ENCODE measurements at places on chromosomes 1 and 21.
A peak's percentile ranks its signal among the peaks of the same experiment; 100 is the strongest.

GRCh38 chr21:38777531-38777930 is 28.2 kb upstream of the ETS2 start:
- no peak for DNase-seq

DNA sequence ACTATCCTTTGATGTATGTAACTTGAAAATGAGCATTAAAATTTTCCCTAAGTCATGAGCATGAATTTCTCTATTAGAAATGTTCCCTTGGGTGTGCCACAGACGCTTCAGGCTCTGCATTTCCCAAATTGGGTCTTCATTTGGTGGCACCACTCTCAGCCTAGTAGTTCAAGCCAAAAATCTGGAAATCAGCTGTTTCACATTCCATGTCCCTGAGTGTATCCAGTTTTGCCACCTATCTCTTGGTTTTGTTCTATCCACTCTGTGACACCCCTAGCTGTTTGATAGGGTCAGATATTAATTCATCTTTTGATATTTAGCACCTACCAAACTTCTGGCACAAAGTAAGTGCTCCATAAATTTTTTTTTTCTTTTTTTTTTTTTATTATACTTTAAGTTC is 89.5 kb upstream of the DPH5 start:
- DNase-seq, result no peak

GRCh38 chr1:219553934-219554502 is 58.9 kb downstream of the ZC3H11B start:
- DNase-seq, result no peak

GRCh38 chr1:59714966-59715365 is 99.8 kb upstream of the HOOK1 start:
- DNase-seq, result no peak

- DNase-seq, result no peak
Measured at GRCh38 chr1:84506729-84507453, 510 bp upstream of the GNG5 start.

- DNase-seq, result peak; percentile 57
Measured at GRCh38 chr1:234315091-234315541, 58.1 kb upstream of the COA6 start.

DNA sequence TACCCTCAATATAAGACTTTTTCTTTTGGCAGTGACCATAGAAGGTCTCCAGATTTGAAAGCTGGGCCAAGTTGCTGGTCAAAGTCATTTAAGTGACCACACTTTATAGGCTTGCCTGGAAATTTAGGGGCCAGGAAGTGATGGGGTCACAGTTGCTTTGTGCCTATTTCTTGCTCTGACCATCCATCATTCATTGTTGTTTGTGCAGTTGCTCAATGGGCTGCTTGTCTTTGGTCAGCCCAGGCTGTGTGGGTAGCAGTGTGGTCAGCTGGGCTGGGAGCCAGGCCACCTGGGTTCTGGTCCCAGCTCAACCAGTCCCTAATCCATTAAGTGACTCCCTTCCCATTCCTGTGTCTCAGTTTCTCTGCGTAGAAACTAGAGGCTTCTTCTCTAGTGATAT is 2.1 kb upstream of the OTUD7B start:
- DNase-seq, result no peak

GRCh38 chr1:186760446-186760845 is 68.3 kb upstream of the PLA2G4A start:
- DNase-seq, result no peak

- DNase-seq, result no peak
Measured at GRCh38 chr1:30476911-30477459, 246.4 kb downstream of the MATN1 start.

- peak; percentile 22 for DNase-seq
Measured at GRCh38 chr1:90973897-90974798, 47.7 kb downstream of the ZNF644 start.

GRCh38 chr1:36083635-36084496 is at the start of gene TEKT2:
Gene TEKT2, plus strand, starts transcription at chr1:36084094. Its CDS starts 828 bp downstream, at chr1:36084922.
- no peak for DNase-seq

DNA sequence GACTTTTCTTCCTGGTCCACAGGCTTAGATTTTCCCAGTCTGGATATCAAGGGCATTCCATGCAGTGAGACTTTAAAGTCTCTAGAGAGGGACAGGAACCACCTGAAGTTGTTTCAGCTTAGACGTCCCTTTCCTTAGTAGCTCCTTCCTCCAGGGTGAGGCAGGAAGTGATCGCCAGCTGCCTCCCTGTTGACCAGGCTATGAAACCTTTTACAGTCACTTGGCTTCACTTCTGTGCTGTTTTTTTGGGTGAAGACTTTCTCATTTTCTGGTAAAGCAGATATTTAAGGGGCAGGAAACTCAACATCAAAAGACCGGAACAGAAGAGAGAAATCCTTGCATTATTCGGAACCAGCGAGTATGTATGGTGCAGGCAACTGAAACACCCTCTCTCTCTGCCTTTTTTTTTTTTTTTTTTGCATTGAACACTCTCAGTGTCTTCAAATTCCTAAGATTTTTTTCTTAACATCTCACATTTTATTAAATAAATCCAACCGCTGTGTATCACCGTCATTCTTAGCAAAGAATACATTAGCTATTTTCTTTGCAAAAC is 234.6 kb upstream of the IRF2BP2 start:
- DNase-seq, result no peak

GRCh38 chr1:22262583-22262982 is 119.7 kb upstream of the WNT4 start:
- DNase-seq, result no peak

DNA sequence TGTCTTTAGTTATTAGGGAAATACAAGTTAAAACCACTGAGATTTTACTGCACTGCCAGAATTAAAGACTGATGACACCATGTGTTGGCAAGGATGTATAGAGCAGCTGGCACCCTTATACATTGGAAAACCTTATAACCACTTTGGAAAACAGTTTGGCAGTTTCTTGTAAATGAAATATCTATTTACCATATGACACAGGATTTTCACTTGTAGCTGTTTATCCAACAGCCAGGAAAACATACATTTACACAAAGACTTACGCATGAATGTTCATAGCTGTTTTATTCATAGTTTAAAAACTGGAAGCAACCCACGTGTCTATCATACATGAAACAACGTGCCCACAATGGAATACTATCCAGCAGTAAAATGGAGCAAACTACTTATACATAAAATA is 45.3 kb downstream of the PRRC2C start:
- no peak for DNase-seq

GRCh38 chr1:114164840-114165543 is 11.3 kb upstream of the SYT6 start:
- no peak for DNase-seq

- DNase-seq, result peak; percentile 34
Measured at GRCh38 chr1:28144203-28145135, 32.0 kb downstream of the PTAFR start.

DNA sequence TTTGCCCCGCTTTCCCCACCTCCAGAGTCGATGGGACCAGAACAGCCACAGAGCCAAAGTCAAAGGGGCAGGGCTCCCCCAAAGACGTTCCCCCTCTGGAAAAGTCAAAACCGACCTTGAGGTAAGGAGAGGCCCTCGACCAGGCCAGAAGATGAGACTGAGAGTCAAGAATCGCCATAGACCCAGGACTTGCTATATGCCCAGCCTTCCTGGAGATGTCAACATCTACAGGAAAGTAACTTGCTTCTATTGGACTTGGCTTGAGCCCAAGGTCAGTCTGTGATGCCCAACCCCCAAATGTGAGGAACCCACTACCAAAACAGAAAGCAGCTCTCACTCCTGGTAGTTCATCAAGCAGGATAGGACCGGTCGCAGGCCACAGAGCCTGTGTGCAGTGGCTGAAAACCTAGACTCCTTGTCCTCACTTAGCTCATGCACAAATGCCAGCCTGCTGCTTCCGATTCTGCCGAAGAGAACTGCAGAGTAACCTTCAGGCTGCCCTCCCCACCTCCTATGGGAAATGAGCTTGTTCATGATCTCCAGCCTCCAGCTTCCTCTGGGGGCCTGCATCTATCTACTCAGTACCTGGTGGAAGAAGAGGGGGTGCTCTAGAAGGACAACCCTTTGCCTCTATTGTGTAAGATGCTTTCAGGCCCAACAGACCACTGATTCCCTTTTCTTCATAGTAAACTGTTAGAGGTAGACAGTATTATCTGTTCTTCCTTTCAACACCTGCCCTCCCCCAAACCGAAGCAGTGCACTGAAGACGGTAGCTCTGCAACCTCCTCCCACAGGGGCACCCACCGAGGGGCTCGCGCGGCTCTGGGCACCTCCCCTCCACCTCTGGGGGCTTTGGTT is 1.4 kb downstream of the ACOT7 start:
- DNase-seq, result no peak

- no peak for DNase-seq
Measured at GRCh38 chr21:17612023-17612564, 607 bp downstream of the BTG3 start.

GRCh38 chr1:55209247-55209646 is 5.9 kb downstream of the USP24 start:
- DNase-seq, result no peak

- DNase-seq, result no peak
Measured at GRCh38 chr1:225871359-225872074, 10.7 kb downstream of the TMEM63A start.

DNA sequence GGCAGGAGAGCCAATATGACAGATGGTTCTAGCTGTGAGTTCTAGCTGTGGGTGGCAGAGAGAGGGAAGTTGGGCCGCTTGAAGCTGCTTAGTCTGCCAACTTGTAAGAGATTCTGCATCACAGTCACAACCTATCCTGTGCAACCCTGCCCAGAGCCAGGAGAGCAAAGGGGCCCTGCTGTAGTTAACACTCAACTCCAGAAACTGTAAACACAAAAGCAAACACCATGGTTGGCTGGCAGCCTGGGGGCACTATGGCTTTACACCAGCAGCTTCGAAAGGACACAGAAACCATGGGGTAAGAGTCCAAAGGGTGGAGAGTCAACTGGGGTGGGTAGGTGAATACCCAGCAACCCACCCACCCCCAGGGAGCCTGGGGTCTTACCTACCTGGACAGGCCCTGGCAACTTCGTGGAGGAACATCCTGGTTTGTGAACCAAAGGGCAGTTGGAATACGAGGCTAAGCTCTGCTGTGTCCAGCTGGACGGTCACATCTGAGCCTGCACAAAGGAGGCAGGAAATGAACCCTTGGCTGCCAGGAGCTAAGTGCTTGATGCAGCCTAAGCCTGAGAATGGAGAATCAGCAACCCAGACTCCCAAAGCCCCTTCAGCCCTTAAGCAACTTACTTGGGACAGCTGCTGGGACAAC is 6.4 kb downstream of the INPP5B start:
- DNase-seq, result no peak

DNA sequence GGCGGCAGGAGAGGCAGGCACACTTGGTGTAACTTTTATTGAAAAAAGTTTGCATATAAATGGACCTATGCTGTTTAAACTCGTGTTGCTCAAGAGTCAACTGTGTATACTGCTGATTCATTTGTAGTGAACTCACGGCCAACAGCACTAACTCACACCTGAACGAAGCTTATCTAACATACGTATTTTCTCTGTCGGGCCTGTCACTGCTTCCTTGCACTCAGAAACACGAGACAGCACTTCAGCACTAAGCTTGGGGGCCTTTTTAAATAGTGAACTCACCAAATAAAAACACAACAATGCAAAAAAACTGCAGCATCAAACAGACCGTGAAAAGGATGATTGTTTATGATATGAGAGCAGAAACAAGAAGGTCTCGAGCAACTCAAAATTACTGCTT is 58.9 kb upstream of the NEK2 start:
- DNase-seq, result no peak

GRCh38 chr1:28323720-28324119 is 5.1 kb upstream of the MED18 start:
- DNase-seq, result no peak

GRCh38 chr1:30760596-30761324 is 3.2 kb upstream of the LAPTM5 start:
- DNase-seq, result no peak

DNA sequence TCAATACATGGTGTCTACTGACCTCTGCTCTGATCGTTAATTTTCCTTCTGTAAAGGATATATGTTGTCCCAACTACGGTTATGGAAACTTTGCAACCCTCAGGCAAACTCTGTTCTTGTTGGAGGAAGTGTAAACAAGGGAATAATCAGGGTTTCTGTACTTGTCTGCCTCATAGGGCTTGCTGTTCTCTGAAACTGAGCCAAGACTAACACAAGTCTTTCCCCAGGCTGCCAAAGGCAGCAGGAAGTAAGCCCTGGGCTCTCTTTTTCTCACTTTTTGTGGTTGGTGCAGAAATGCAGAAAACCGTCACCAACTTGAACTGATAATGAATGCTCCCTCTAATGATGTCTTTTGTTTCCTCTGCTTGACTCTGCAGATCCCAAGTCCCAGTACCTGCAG is 7.6 kb downstream of the CYP4X1 start:
- DNase-seq, result no peak

DNA sequence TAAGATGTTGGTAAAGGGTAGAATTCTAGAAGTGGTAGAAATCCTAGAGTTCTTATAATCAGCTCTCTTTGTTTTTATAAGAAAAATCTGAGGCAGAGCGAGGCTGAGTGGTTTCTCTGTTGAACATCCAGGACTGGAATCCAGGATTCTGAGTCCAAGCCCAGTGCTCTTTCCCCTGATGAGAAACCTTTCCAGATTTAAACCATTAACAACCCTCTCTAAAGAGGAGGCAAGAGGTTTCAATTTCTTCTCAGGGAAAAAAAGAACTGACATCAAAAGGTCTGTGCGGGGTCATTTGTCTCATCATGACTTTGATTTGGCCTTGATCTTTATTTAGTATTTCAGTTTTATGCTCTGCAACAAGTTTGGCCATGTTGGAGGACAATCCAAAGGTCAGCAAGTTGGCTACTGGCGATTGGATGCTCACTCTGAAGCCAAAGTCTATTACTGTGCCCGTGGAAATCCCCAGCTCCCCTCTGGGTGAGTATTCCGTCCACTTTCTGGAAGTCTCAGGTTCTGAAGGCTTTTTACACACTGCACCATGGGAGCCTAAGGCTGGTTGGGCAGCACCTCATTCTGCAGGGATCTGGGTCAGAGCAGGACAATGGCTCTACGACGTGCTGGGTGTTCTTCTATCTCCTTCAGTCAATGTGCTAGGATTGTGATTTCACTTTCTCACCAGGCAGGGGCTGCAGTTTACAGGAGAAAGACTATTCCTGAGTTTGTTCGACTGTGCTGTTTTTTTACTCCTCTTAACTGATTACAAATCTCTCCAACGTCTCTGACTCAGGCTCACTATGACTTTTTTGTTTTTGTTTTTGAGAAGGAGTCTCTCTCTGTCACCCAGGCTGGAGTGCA is 18.9 kb upstream of the CCT8 start:
- no peak for DNase-seq

GRCh38 chr1:10903821-10904220 is 107.4 kb upstream of the CASZ1 start:
- no peak for DNase-seq

- no peak for DNase-seq
Measured at GRCh38 chr1:180504186-180504585, 1.8 kb upstream of the ACBD6 start.

All from HS-5 (cell line).